ENCODE measurements at places on chromosomes 7 and 10.

GRCh38 chr10:32207544-32207943 lies 139.4 kb downstream of the EPC1 start:
- DNase-seq, result peak; percentile 32

DNA sequence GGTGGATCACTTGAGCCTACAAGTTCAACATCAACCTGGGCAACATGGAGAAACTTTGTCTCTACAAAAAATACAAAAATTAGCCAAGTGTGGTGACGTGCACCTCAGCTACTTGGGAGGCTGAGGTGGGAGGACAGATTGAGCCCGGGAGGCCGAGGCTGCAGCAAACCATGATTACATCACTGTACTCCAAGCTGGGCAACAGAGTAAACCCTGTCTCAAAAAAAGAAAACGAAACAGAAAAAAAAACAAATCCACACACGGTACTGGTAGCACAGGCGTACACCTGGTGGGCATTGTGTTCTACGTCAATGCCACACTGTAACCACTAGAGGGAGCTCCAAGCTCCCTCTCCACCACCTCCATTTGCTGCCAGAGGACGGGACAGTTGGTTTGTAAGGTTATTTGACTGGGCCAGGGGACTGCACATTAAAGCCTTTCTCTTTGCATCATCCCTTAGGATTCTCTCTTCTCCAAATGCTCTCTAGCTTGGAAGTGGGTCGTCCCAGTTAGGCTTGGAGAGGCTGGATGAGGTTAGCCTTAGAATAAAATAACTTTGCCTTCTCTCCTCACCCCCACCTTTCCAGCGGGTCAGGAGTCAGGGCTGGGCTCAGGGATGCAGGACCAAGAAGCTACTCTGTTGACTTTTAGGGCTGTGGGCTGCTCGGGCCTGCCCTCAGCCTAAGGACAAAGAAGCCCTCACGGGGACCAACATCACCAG lies 130.8 kb downstream of the SORBS1 start:
- DNase-seq, result no peak

- no peak for DNase-seq
Measured at GRCh38 chr10:101063548-101064414, 2.0 kb downstream of the KAZALD1 start.

GRCh38 chr7:150311711-150312110 lies 11.4 kb upstream of the LRRC61 start:
- no peak for DNase-seq

- DNase-seq, result no peak
Measured at GRCh38 chr7:22430457-22430856, 69.5 kb downstream of the STEAP1B start.

All from activated CD8-positive, alpha-beta memory T cell treated with anti-CD3 and anti-CD28 coated beads for 1 hour (primary cell).